T-helper 9 cell (primary cell): ENCODE measurements at places on chromosomes 16 and 17.

GRCh38 chr16:9362050-9362449 is 270.6 kb downstream of the HAPSTR1 start:
- no peak for DNase-seq

DNA sequence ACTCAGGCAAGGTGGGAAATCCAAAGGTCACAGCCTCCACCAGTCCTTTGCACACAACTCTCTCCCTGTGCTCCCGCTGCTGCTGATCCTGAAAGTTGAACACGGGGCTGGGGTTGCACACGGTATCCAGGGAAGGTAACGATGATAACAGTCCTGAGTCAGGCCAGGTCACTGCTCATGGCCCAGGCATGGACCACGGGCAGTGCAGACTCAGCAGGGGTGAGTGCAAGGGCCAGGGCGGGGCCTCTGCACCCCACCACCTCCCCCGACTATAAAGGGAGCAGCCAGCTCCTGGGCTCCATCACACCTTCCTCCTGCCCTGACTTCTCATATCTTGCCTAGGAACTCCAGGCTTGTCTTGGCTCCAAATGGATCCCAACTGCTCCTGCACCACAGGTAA is at the start of gene MT1B:
MT1B (plus strand) TSS at position 301 of the 400 bp plus-strand sequence; CDS start at position 369, 68 bp downstream.
- no peak for DNase-seq

DNA sequence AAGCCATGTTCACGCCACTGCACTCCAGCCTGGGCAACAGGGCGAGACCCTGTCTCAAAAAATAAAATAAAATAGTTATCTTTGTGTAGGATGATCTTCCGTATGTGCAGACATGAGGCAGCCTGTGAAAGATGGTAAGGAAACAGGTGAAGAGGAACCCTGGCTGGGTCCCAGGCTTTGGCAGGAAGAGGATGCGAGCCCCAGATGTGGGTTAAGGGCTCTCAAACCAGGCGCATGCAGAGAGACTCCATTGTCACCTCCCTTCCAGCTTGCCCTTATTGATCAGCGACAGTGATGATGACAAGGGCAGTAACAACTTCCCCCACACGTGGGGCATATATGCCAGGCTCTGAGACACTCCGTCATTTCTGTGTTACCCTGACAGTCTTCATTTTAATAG is 106.8 kb downstream of the GNAO1 start:
- no peak for DNase-seq

DNA sequence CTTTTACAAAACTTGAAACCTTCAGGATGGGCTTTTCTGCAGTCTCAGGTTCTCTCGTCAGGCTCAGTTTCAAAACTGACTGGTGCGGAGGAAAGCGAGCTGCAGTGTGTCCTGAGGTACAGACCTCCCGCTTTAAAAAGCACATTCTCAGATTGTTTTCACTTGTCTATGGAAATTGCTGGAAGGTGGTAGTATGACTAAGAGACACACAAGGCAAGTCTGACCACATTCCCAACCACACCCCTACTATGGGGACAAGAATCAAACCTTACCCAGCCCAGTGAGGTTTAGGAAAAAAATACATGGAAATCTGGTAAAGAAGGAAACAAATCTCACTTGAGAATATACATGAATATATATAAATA is 18.2 kb downstream of the SRP68 start:
- DNase-seq, result no peak

GRCh38 chr16:30018731-30019158 is 4.3 kb upstream of the C16orf92 start:
- no peak for DNase-seq

- DNase-seq, result no peak
Measured at GRCh38 chr16:83501481-83501880, 306.3 kb upstream of the HSBP1 start.

DNA sequence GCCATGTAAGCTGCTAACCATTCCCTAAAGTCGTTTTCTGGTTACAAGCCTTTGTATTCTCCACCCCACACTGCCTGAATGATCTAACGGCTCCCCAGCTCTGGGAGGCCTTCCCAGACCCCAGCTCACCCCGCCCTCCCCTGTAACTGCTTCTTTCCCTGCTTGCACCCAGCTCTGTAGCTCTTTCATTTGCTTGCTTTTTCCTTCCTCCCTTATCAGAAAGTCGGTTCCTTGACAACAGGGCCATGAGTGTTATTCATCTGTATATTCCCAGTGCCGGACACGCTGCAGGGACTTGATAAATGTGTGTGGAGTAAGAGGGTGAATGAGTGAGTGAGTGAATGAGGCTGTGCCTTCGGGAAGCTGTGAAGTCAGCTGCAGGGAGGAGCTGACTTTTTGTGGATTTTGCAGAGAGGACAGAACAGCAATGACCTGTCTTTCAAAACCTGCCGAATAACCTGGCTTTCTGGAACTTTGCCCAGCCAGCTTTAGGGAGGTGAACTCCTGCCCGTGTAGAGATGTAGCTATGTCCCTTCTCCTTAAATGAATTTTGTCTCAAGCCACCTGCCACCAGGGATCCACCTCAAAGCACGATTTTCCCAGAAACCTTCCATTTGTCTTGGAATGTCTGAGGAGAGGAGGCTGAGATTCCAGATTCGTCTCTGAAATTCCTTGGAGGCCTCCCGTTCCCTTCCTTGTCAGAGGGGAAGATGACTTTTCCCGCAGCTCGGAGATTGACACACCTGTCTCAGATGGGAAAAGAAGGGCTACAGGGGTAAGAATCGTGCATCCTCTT is 20.0 kb upstream of the CACNG4 start:
- DNase-seq, result no peak

GRCh38 chr16:23523321-23523720 is 13.0 kb upstream of the GGA2 start:
- no peak for DNase-seq

GRCh38 chr17:3602499-3602898 is 6.7 kb downstream of the TRPV1 start:
- no peak for DNase-seq

DNA sequence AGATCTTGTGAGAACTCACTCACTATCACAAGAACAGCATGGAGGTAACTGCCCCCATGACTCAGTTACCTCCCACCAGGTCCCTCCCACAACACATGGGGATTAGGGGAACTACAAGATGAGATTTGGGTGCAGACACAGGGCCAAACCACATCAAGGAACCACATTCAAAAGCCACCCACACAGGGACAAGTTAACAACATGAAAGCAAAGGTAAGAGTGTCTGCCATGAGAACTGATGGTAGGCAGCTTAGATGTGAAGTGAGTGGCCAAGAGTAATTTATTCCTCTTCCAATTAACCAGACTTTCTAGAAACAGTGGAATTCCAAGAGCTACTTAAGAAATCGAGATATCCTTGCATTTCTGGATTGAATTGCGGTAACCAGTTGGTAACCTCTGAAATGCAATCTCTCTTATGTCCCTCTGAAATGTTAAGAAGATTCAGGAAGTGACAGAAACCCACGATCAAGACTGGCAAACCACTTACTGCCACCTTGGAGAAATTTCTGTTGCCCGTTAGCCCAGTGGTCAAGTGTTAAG is 167.4 kb upstream of the CACNG5 start:
- DNase-seq, result peak; percentile 37

DNA sequence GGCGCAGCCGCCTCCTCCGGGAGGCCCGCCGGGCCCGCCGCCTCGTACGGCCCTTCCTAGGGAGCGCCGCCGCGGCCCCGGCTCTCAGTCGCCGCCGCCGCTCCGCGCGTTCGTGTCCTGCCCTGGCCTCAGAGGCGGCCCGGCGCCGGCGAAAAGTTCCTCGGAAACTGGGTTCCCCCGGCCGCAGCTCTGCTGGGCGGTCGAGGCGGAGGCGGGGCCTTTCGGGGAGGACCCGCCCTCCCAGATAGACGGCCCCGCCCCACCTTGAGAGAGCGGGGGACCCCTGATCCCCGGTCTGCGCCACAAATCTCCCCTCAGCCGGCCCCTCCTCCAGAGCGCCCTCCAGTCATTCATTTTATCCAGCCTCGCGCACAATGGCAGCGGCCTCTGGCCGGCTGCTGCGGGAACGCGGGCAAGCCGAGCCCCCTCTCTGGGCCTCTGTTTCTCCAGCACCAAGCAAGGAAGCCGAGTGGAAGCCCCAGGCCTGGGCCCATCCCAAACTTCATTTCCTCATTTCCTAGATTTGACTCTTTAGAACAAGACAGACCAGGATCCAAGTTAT is at the start of gene SREBF1:
SREBF1 (minus strand) TSS at position 169 of the 562 bp plus-strand sequence. CDS start 169 bp downstream, outside the sequence.
- peak; percentile 57 for DNase-seq

DNA sequence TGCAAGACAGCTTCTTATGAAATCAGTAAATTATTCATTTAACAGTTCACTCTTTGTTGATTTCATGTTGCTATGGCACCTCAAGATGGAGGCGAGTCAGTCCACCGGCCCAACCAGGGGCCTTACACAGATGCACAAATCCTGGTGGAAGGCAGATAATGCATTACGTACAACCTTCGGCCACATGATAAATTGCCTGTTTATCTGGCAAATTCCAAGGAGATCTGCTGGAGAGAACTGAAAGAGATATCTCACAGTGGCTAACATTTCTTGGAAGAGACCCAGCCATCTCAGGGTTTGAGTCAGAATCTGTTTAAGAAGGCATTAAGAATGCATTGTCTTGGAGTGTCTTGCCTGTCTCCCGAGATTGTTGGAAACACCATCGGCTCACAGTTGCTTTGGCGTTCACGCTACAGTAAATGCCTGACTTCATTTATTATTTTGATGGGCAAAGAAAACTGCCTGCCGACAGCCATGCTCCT is 225.6 kb downstream of the MSI2 start:
- DNase-seq, result no peak

DNA sequence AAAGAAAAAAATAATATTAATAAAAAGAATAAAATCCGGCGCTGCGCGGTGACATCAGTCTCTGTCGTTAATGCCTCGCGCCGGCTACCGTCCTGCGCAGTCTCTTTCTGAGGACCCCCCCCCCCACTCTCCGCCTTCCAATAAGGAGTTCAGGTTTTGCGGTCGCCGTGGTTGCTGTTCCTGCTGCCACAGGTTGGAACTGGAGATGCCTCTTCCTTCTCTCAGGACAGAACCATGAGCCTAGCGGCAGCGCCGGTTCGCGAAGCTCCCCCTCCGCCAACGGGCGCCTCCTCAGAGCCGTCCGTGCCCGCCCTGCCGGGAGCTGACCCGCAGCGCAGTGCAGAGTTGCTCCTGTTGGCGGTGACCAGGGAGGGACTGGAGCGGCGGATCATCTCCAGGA is 2093.4 kb downstream of the TP53TG3F start:
- no peak for DNase-seq

- DNase-seq, result no peak
Measured at GRCh38 chr17:81382851-81383250, 12.4 kb upstream of the BAHCC1 start.

DNA sequence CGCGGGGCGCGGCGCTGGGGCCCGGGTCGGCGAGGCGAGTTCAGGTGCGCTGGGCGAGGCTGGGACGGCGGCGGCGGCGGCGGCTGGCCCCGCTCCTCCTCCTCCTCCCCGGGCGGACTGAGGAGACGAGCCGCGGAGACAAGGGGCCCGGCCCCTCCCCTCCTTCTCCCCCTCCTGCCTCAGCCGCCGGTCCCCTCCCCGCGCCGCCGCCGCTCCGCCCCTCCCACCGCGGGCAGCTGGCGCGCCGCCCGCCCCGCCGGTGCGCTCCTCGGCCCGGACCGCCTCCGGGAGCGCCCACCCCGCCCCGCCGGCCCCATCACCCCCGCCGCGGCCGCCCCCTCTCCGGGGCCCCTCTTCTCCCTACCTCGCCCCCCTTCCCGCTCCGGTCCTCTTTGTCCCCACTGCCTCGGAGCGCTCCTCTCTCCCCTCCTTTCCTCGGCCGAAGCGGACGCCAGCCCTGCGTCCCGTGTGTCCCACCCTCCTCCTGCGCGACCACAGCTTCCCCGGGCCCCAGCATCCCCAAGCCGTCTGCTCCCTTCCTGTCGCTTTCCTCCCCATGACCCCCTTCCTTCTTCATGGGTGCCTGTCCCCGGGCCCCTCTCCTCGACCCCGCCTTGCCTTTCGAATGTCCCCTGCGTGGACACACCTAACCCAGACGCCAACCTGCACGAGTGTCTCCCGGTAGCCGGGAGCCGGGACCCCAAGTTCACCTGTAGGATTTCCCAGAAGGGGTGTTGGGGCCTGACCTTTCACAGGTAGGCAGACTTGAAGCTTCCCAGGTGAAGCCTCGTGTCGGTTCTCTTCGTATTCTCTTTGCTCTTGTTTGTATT is at the start of gene TOX3:
TOX3 (minus strand) TSS at position 140 of the 830 bp plus-strand sequence. CDS start 420 bp downstream, outside the sequence.
- DNase-seq, result no peak

DNA sequence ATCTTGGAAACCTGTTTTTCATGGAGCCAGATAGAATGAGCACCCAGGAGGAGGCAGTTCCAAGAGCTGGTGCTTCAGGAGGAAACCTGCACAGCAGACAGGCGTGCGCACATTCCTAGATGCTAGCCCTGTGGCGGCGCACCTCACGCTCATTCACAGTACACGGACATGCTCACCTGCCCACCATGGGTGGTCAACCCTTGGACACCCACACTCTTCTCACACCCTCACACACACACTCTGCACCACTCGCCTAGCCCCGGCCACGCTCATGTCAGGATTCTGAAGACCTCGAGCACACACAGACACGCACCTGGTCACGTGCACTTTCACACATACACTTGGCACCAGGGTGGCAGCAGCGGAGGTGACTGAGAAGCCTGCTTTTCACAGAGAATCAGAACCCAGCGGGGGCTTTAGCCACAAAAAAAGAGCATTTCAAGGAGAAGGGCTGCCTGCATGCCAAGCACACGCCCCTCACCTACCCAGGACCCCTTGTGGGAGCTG is 28.6 kb downstream of the RAI1 start:
- DNase-seq, result no peak

DNA sequence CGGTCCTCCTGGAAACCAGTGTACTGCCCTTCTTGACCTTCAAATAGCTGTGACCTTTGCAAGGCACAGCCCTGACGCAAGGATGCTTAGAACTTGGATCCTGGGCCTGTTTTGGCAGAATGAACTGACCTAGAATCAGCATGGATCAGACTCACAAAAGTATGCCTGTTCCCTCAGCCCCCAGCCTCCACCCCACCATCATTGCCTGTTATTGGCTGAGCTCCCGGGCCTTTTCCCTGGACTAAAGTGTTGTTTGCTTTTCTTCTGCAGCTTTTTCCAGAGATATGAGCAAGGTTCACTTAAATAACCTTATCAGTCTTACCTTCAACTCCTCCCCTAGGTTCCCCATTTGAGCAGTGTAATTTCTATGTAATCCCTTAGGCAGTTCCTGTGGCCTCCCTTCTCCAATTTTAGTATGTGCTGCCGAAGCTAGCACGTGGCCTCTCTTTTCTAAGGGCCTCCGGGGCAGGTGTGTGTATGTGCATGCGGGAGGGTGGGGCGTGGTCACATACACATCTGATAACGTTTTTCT is 347.4 kb downstream of the MAF start:
- no peak for DNase-seq

DNA sequence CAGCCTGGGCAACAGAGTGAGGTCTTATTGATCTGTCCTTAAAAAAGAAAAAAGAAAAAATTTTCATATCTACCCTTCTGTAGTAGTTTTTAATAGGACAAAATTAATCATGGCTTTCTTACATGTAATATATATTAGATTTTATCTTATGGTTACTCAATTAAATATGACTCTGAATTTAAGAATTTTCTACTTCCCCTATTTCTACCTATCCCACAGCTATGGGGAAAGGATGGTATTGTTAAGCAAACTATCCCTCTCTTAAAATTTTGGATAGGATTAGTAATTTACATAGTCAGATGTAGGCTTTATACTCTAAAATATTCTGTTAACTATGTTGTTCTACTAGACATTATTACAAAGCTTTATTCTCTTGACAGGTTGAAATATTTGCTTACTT is 62.5 kb downstream of the NQO1 start:
- no peak for DNase-seq
